Fibroblast of pulmonary artery (primary cell): ENCODE measurements at places on chromosomes 4 and X.

DNA sequence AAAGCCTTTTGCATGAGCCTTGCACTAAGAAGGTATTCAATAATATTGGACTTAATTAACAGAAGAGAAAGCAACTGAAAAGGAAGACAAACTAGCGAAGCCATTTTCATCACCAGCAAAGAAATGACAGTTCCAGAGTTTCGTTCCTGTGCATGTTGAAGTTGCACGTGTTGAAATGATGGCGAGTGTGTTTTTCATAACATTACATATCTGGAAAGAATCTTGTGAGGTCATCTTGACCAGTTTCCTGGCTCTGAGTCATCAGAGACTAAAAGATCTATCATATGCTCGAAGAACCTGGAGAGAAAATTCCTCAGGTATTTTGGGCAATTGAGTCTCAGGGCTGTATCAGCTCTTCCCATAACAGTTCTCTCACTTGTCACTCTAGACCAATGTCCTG lies 106.2 kb upstream of the MAML3 start:
- DNase-seq, result peak; percentile 62

DNA sequence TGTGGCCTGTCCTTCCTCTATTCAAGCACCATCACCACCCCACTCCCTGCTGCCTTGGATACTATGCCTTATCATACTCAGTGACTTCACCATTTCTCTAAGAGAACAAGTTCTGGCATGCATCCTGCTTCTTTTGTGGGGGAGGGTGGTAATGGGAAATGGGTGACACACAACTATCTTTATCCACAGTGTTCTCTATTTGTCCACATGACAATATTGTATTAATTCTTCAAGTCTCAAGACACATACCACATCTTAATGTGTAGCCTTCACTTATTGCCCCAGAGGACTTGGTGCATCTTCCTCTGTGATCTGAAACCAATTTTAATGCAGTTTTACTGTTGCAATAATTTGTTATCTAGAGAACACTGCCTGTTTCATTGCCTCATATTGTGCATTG lies 29.3 kb upstream of the UGT2B7 start:
- peak; percentile 72 for DNase-seq

GRCh38 chr4:54909961-54910360 lies 215.4 kb downstream of the KDR start:
- DNase-seq, result no peak

DNA sequence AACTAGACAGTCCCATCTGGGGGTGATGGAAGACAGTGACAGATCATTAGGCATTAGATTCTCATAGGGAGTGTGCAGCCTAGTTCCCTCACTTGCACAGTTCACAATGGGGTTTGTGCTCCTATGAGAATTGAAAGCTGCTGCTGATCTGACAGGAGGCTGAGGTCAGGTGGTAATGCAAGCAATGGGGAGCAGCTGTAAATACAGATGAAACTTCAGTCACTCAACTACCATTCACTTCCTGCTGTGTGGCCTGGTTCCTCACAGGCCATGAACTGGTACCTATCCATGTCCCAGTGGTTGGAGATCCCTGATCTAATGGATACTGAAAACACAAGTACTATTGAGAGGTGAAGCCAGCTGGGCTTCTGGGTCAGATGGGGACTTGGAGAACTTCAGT lies 72.5 kb downstream of the AGTR2 start:
- DNase-seq, result no peak

DNA sequence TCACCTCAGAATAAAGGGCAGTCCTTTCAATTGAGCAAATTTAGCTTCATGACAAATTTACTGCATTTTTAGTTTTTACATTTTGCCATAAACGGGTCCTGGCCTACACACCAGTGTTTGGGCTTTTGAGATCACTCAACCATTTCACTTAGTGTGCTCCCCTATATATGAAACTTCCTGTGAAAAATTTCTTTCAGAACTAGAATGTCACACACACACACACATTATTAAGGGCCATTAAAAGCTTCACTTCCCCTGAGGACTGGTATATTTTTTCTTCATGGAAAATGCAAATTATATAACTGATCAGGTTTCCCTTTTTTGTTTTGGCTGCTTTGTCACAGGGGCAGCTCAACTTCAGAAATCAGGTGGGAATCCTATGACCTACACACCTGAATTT lies 206.5 kb downstream of the ENOX2 start:
- DNase-seq, result no peak

- DNase-seq, result peak; percentile 48
Observed at GRCh38 chr4:31674313-31674947, 954.3 kb downstream of the PCDH7 start.

- DNase-seq, result no peak
Observed at GRCh38 chr4:183763990-183764754, 105.1 kb downstream of the TRAPPC11 start.

GRCh38 chr4:99816545-99817308 lies at the start of gene DAPP1:
Gene DAPP1, plus strand, starts transcription at chr4:99816827. Its CDS starts 87 bp downstream, at chr4:99816914.
- DNase-seq, result no peak

DNA sequence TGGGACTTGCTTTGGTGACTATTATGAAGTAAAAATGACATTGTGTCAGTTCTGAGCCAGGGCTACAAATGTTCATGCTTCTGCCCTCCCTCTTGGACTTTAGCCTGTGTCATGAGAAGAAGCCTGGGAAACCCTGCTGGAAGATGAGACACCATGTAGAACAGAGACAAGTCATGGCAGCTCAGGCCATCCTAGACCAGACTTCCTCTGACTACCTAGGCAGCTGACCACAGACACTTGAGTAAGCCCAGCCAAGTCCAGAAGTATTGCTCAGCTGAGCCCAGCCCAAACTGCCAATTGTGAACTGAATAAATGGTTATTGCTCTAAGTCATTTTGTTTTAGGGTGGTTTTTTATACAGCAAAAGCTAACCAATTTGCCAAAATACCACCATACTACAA lies 467.6 kb upstream of the CNKSR2 start:
- no peak for DNase-seq

DNA sequence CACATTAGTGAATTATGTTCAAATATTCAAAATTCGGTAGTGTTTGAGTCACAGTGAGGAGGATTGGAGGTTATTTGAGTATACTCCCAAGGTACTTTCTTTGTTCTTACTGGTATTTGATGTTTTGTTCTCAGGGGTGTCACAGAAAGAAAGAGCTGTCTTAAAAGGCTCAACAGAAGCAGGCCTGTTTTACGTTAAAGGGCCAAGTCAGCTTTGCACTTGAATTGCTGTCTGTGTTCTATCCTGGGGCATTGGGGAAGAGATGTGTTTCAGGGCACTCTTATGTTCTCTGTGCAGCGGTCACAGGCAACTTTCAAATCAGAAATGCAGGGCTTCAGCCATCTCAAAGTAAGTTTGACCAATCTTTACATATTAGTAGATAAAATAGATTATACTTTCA lies 1113.1 kb upstream of the LCORL start:
- no peak for DNase-seq

DNA sequence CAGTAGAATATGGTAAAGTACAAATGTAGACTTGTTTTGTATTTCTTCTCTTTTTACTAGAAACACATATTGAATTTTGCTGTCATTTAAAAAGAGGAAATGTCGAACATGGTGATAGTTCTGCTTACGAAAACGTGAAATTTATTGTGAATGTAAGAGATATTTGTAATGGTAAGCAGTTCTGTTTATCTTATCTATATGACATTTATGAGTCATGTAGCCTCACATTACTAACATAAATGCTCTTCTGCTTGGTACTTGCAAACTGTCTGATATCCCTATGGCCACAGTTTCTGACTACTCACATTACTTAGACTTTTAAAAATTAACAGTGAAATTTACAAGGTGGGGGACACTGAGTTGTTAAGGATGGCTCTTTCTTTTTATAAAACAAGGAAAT lies 57.9 kb downstream of the PASD1 start:
- DNase-seq, result no peak

DNA sequence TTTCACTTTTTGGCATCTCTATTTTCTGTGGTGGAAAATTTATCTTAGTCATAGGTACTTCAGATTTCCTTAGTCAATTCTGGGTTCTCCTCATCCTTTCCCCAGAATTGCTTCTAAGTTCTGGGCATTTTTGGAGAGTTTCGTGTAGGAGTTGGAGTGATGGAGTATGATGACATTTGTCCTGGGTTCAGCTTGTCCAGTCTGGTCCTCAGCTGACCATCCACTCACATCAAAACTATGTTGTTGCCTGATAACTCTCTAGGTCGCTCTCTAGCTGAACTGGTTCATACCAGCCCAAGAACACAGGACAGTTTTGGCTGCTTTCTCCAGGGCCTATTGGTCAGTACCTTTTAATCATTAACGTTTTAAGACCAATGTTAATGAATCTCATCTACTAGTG lies 13.2 kb downstream of the PTTG2 start:
- DNase-seq, result no peak

- no peak for DNase-seq
Observed at GRCh38 chr4:6764976-6765620, 17.4 kb upstream of the KIAA0232 start.

DNA sequence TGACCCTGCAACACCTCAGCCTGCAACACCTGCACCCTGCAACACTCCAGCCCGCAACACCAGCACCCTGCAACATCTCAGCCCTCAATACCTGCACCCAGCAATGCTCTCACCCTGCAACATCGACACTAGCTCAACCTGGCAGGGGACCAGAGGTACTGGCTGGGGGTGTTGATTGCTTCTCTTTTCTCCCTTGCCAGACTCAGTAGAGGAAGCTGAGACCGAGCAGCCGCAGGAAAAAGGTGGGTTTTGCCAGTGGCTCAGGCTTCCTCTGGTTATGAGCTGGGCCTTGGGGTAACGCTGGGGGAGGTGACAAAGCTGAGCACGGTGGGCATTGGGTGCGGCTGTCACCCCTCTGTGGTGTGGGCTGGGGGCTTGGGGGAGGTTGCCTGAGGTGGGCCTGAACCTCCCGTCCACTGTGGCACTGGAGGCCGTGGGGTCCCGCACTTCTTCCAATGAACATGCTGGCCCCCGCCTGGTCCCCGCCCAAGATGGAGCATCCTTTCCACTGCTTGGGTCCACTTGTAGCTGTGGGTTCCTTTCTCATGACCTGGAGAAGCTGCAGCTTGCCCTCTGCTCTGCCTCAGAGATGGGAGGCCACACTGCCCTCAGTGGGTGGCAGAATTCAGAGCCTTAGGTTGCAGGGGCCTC lies 26.0 kb downstream of the SH3TC1 start:
- DNase-seq, result no peak

DNA sequence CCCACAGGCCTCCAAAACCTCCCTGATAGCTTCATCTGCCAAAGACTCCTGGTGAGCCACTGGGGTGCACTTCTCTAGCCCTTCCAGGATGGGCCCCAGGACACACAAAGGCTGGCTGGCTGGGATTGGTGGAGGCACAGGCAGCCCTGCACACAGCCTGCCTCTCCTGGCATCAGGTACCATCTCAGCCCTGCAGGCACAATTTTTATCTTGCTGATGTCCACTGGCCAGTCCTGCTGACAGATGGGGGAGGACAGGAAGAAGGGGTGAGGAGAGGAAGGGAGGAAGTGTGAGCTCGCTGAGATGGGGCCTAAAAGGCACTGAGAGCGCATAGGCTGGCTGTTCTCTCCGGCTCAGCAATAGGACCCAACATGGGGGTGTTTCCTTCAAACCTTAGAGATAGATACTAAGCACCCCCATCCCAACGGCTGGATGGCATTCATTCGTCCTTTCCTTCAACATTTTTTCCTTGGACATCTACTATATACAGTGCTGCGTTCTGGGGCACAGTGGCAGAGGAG lies 92.7 kb downstream of the PJA1 start:
- DNase-seq, result no peak

GRCh38 chrX:97308171-97308570 lies 424.5 kb downstream of the RPA4 start:
- DNase-seq, result no peak

DNA sequence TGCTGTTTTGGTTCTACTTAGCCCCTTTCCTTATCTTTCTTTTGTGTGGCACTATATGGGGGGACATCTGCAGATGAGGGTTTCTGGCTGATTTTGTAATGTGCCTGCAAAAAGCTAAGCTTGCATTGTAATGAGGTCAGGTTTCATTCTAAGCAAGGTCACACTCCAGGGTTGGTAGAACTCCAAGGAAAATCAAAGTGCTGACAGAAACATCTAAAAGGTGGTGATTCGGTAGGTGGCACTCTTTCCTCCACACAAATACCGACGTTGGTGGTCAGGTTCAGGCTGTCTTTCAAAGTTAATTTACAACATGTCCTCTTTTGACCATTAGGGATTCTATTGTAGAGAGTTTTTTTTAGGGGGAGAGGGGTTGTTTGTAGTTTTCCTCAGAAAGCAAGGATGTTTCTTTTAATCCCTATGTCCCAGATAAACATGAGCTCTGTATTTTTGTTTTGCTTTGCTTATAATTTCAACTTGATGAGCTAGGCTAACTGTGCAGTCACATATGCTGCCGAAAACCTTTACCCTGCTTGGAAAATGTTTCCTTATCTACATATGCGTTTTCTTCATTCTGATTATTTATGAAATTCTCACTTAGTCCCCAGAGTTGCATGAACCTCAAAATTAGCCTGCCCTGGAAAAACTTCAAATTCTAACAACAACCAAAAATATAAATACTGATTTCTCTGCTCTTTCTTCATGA lies 434.2 kb downstream of the PPARGC1A start:
- peak; percentile 13 for DNase-seq

DNA sequence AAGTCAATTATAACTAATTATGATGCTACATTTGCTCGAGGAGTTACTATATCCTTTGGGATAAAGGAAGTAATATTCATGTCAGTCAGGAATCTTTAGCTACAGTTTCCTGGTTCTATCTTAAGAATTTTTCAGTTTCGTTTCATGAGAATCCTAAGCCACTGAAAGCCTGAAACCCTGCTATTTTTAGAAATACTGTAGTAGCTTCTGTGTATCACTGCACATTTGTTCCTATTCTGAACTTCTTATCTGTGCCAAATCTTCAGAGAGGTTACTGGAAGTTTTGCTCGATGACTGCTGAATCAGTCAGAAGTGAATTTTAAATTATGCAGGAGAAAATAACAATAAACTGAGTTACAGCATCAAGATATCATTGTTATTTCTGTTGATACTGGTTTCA lies 249.2 kb downstream of the TENM3 start:
- DNase-seq, result peak; percentile 41

GRCh38 chr4:158519226-158519625 lies 2.5 kb upstream of the RXFP1 start:
- no peak for DNase-seq

DNA sequence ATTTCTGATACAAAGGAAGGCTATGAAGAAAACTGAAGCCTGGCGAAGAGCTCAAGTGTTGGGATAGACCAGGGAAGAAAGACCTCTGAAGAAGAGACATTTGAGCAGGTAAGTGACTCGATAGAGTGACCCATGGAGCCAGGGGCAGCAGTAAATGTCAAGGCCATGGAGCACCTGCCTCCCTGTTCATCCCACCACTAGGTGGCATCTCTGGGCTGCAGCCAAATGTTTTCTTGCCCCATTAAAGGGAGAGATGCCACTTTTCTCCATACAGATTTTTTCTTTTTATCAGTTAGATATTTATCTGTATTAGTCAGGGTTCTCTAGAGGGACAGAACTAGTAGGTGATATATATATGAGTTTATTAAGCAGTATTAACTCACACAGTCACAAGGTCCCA lies 4.9 kb upstream of the ZNF81 start:
- peak; percentile 48 for DNase-seq

DNA sequence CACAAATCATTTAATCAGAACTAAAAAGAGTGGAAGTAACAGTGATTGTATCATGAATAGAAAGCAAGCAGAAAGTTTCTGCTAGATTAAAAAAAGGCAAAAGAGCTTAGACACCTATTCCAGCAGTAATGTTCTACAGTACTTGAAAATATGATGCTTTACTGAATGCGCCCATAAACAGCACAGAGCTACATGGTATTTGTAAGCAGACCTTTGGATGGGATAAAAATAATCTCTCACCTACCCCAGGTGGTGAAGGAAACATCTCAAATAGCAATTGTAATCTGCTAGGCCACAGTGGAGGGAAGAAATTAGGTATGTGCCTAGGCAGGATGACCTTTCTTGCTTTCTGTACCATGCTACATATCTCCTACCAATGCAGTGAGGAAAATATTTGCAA lies 280.9 kb upstream of the PRKX start:
- DNase-seq, result no peak
